ENCODE measurements at places on chromosomes 3 and 15. TPM values are rescaled to one million over a fixed set of nuclear protein-coding genes. Genes with fewer than 3 reads are reported as not detected.

The LSMEM2 gene
- 29.6 TPM for total RNA-seq

The CHRD gene
- 7.8 TPM for total RNA-seq

The MAP4 gene
- 426 TPM for total RNA-seq

The MCTP2 gene
- total RNA-seq, result 1.2 TPM

The ATP10A gene
- total RNA-seq, result 0.75 TPM

The TRH gene
- not detected for total RNA-seq

The KBTBD8 gene
- total RNA-seq, result 4.2 TPM

The ITPKA gene
- total RNA-seq, result 2.6 TPM

The UMPS gene
- 6.1 TPM for total RNA-seq

The CPLX3 gene
- 3.6 TPM for total RNA-seq

The SAMD7 gene
- total RNA-seq, result not detected

The ISLR gene
- total RNA-seq, result 11.6 TPM

The LRRC2 gene
- 122 TPM for total RNA-seq

The MKRN2OS gene
- total RNA-seq, result not detected

The ISG20 gene
- 2.5 TPM for total RNA-seq

The IGF2BP2 gene
- total RNA-seq, result 18.7 TPM

The SV2B gene
- 4.1 TPM for total RNA-seq

All from Right ventricle myocardium superior (tissue), 1 donor.